ENCODE measurements at places on chromosomes 3 and 15.

- no peak for DNase-seq
Observed at GRCh38 chr3:81237181-81237580, 524.3 kb downstream of the GBE1 start.

DNA sequence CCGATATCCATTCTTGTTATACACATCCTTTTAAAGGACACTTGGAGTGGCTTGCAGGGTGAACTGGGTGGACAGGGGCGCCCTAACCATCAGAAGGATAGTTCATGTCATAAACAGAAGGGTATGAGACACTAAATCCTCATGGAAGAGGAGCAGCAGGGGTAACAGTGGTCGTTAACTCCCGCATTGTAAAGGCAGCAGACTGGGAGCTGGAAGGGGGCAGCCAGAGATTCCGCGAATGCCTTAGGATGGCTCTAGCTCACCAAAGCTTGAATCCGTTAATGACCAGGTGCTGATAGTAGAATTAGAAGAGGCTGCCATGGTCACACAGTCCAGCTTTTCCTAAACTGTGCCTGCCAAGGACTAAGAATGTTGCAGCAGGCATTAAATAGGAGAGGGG is 85.2 kb upstream of the ANKRD34C start:
- DNase-seq = no peak

- DNase-seq = no peak
Observed at GRCh38 chr3:72177075-72178050, 392.4 kb upstream of the PROK2 start.

- no peak for DNase-seq
Observed at GRCh38 chr3:113501597-113501996, 13.4 kb downstream of the SPICE1 start.

- DNase-seq = no peak
Observed at GRCh38 chr15:92020207-92020606, 166.7 kb downstream of the SLCO3A1 start.

DNA sequence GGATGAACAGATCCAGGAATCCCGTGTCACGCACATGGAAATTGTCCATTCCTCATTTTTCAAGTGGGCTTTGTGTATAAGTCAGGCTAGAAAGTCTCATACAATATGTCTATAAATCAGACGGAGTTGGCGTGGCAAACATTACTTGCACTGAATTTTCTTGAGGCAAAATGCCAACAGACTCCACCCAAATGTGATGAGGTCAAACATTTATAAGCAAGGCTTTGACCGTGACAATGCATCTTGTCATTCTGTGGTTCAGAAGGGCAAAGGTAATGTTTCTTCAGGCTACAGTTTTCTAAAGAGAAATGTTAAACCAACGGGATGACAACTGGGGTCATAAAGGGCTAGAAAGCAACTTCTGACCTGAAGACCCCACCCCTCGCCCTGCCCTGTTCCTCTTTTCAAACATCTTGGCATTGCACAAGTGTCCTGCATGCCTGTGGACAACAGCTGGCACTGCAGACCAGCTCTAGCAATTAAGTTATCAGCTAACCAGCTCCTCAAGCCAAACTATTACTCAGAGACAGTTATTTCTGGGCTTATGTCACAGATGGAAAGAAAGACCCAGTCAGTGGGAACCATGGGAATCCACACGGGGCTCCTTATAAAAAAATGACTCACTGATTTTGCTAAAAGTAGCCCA is 36.5 kb upstream of the SPTBN5 start:
- peak; percentile 88 for DNase-seq

- no peak for DNase-seq
Observed at GRCh38 chr3:52030714-52031310, 25.6 kb downstream of the DUSP7 start.

DNA sequence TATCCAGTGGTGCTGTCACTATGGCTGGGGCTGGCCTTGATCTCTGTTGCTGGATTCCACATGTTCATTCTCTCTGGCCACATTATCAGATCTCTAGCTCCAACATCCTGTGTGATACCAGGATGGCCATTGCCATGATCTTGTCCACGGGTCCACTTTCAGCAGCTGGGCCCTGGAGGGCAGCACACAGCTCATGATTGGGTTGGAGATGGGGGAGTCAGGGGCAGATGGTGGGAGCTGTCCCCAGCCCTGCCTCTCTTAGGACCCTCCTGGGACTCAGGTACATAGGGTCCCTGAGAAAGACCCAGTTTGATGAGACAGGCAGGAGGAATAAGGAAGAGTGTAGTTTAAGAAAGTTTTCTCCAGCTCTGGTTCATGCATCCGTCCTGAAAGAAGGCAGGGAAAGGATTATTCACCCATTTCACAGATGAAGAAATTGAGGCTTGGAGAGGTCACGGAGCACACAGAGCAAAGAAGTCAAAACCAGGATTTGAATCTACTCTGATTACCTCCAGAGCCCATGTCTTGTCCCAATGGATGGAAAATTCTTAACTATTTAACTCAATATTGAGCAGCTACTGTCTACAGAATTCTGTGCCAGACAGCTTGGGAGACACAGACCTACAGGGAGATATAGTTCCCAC is 100.5 kb downstream of the LINGO1 start:
- no peak for DNase-seq

DNA sequence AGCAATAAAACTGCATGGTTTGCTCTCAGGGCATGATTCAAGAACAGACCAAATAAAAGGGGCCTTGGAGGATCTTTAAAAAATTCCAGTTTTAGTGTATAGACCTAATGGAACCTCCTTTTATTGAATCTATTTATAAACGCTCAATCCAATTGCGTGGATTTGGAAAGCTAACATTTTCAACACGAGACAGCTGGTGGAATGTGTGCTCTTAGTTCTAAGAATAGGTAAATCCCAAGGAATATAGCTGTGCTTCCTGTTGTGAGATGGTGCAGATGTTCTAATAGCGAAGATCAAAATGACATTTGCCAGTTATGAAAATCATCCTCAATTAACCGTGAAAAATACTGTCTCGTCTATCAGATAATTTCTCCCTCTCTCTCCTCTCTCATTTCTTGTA is 192.5 kb downstream of the ATP10A start:
- no peak for DNase-seq

- no peak for DNase-seq
Observed at GRCh38 chr3:14300721-14301399, 101.5 kb upstream of the SLC6A6 start.

- DNase-seq = no peak
Observed at GRCh38 chr15:64493641-64494040, 33.3 kb downstream of the ZNF609 start.

Measured in HTR-8/SVneo (cell line).